NCI-H526 (cell line): ENCODE measurements at places on chromosomes 12 and 14.

- DNase-seq: no peak
These were observed 11.9 kb downstream of the SLCO1B3 start for GRCh38 chr12:20822415-20822814.

DNA sequence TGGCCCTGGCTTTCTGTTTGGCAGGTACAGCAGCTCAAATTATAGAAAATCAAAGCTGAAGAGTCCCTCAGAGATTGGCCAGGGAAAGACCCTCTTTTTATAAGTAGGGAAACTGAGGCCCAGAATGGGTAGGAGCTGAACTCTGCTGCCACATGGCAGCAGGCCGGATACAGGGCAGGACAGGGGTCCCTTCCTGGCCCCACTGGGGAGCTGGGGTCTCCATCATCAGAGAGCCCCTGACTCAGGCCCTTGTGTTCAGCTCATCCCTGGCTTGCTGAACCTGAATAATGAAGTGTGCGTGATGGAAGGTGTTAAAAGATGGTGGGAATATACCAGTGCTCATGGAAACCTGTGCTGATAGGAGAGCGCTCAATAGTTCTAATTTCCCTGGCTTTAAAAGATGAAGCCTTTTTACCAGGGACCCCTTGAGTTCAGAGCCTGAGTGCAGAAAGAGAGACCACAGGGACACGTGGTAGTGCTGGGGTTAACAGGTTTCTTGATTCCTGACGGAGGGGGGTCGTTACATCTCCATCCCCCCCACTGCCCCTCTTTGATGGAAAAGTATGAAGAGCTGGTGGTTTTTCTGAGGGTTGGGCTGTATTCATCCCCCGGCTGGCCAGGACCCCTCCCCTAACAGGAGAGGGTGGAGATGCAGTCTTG is 4.4 kb downstream of the DLK1 start:
- DNase-seq: no peak

DNA sequence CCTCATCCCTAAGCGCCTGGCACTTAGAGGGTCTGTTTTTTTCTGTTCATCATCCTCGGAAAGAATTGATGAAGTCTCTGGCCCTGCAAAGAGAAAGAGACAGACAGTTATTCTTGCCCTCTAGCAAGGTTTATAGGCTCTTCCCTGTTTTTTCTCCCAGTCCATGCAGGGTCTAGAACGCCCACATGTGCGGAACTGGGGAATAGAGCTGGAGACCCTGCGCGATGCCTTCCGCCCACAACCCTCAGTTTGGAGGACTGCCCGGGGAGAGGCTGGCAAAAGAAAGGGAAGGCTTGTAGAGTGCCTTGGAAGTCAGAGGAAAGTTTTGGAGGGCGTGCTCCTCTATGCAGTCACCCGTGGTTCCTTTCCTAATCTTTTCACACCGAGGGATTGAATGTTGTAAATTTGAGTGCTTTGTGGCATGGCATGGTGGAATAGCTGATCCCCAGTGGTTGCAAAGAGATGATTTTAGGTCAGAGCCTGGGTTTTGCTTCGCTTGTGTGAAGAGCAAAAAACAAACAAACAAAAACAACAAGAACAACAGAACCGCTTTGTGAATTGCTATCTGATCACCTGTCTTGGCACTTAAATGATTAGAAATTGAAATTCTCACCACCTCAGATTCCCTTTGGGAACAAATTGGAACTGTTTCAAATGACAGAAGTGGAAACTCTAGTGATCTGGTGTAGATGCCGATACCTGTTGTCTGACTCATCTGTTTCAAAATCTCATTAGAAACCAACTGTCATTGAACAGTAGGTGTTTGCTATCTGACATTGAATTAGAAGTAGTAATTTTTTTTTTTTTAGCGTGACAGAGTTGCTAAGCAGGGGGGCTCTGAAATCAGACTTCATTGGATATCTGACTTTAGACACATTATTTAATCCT is 947 bp downstream of the GAS2L3 start:
- peak; percentile 68 for DNase-seq

DNA sequence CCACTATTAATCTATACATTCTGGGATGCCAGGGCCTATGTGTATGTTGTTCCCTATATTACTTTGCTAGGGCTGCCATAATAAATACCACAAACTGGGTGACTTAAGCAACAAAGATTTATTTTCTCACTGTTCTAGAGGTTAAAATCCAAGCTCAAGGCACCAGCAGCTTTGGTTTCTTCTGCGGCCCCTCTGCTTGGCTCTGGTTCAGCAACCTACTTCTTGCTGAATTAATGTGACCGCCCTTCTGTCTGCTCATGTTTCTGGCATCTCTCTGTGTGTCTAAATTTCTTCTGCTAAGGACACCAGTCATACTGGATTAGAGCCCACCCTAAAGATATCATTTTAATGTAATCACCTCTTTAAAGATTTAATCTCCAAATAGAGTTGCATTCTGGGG is 84.7 kb downstream of the ZNF664 start:
- DNase-seq: no peak

DNA sequence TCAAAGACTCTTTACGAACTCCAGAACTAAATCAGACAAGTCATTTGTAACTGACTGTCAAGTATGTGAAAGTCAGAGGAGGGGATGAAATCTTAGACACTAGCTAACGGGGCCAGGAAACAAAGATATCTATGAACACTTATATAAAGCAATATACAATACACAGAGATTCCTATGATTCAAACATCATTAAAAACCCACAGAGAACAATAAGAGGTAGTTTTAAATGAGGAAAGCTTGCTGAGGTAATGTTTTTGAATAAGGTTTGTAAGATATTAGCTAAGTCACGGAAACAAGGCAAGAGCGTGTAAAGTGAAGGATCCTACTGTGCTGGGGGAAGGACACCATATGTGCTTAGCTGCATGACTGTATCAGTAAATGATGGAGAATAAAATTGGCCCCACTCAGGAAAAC is 36.7 kb downstream of the SAV1 start:
- no peak for DNase-seq
